Activated CD8-positive, alpha-beta memory T cell treated with anti-CD3 and anti-CD28 coated beads for 36 hours (primary cell): ENCODE measurements at places on chromosomes 2 and 18. TPM values are rescaled to one million over a fixed set of nuclear protein-coding genes. Genes with fewer than 3 reads are reported as not detected.

Gene CHRNG
- not detected for total RNA-seq

Gene CD207
- not detected for total RNA-seq

Gene TRIB2
- 3.8 TPM for total RNA-seq

Gene CRYBA2
- not detected for total RNA-seq

Gene RGPD6
- 9.7 TPM for total RNA-seq

Gene CREB1
- total RNA-seq, result 99.1 TPM

Gene MDH1B
- 0.34 TPM for total RNA-seq

Gene OXER1
- not detected for total RNA-seq

Gene UGT1A3
- not detected for total RNA-seq

Gene XIRP2
- not detected for total RNA-seq

Gene EGR4
- 0.48 TPM for total RNA-seq

Gene FMNL2
- total RNA-seq, result 0.93 TPM

Gene CYBRD1
- total RNA-seq, result 0.97 TPM

Gene NXPH2
- not detected for total RNA-seq

Gene TRIM54
- 0.15 TPM for total RNA-seq

Gene APCDD1
- not detected for total RNA-seq

Gene CXCR1
- not detected for total RNA-seq

Gene MIB1
- 41.9 TPM for total RNA-seq

Gene IL18RAP
- 10.2 TPM for total RNA-seq

Gene IGFBP2
- total RNA-seq, result 5.8 TPM

Gene ADRA2B
- 0.34 TPM for total RNA-seq

Gene PROC
- not detected for total RNA-seq

Gene LOXHD1
- total RNA-seq, result not detected

Gene ANKRD23
- 4.9 TPM for total RNA-seq

Gene IKZF2
- total RNA-seq, result 8.3 TPM

Gene PTGR3
- 23.3 TPM for total RNA-seq

Gene RNASEH1
- total RNA-seq, result 38.6 TPM

Gene GATA6
- total RNA-seq, result not detected

Gene CCDC121
- total RNA-seq, result not detected

Gene HOXD8
- total RNA-seq, result not detected

Gene KRTCAP3
- total RNA-seq, result 3.9 TPM

Gene RNMT
- total RNA-seq, result 57.4 TPM

Gene PPP4R1
- total RNA-seq, result 47.5 TPM

Gene MPPE1
- 29.8 TPM for total RNA-seq

Gene NPPC
- total RNA-seq, result 0.25 TPM

Gene GCG
- total RNA-seq, result not detected

Gene PIGN
- total RNA-seq, result 24.8 TPM

Gene CELF4
- not detected for total RNA-seq

Gene SKA1
- 31.5 TPM for total RNA-seq

Gene UNC80
- total RNA-seq, result not detected

Gene AGXT
- not detected for total RNA-seq

Gene WDPCP
- 5.5 TPM for total RNA-seq

Gene MYL1
- total RNA-seq, result not detected

Gene AMER3
- total RNA-seq, result not detected

Gene POTEI
- not detected for total RNA-seq

Gene RUFY4
- total RNA-seq, result not detected
